ENCODE measurements at places on chromosomes 5 and 9.

DNA sequence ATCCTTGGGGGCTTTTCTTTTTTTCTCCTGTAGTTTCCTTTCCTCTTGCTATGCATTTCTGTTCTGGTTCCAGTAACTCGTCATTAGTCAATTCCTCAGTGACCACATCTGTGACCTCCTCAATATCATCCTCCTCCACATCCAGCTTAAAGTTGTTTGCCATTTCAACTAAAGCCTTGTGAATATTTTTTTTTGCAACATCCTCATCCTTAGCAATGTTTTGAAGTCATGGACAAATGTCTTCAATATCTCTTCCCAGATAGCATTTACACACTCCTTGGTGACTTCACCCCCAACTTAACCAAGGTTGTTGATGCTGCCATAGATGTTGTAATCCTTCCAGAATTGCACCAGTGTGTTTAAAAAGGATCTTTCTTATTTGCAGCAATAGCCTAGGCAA, 14.7 kb upstream of the ADRB2 start:
- DNase-seq = no peak

GRCh38 chr9:128912270-128912853, 8.4 kb upstream of the PHYHD1 start:
- no peak for DNase-seq

DNA sequence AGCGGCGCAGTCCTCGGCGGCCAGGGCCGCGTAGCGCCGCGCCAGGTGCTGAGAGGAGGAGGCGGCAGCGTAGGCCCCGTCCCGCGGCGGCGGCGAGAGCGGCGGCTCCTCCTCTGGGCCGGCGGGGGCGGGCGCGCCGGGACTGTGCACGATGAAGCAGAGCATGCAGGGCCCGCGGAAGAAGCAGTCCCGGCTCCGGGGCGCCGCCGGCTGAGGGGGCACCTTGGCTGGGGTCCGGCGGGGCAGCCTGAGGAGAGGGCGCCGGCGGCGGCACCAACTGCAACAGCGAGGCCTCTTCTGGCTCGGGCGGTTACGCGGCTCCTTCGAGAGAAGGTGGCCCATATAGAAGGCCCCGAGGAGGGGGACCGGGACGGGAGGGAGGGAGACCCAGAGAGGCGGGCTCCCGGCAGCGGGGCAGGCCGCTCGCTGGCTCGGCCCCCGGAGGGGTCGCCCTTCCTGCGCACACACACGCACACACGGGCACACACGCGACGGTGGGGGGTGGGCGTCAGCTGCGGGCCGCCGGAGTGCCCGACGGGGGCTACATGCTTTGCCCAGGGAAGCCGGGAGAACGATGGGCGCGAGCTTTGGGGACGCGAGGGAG, 446 bp downstream of the FBXL17 start:
- DNase-seq = peak; percentile 86

GRCh38 chr9:132857616-132858342, 20.3 kb downstream of the AK8 start:
- no peak for DNase-seq

DNA sequence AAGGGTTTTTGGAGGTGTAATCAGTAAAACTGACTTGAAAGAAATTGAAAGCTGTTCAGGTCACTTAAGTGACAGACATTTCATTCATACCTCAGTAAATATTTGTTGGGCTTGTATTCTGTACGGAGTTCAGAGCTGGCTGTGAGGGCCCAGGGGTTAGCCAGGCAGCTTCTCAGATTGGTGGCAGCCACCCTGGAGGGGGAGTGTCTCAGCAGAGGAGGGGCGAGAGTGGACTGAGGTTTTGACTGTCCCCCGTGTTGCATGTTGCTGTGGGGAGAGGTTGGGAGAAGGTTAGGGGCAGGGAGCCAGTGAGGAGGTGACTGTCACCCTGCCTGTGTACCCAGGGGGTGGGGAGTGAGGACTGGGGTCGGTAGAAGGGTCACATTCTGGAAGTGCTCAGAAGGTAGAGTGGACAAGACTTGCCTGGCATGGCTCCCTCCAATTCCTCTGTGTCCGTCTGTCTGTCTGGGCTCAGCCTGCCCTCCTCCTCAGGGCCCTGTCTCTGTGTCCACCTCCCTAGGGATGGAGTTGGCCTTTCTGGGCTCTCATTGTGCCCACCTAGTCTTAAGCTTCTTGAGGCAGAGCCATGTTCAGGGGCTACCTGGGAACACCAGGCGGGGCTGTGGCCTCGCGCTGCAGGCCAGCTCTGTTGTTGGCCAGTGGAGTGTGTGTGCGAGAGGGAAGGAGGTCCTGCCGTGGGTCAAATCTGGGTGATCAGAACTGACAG, 4.4 kb downstream of the PHF2 start:
- DNase-seq = peak; percentile 64

GRCh38 chr5:79349047-79349446, 113.1 kb downstream of the JMY start:
- no peak for DNase-seq

- DNase-seq = no peak
These were observed 155.1 kb downstream of the CCDC192 start for GRCh38 chr5:127858116-127858784.

DNA sequence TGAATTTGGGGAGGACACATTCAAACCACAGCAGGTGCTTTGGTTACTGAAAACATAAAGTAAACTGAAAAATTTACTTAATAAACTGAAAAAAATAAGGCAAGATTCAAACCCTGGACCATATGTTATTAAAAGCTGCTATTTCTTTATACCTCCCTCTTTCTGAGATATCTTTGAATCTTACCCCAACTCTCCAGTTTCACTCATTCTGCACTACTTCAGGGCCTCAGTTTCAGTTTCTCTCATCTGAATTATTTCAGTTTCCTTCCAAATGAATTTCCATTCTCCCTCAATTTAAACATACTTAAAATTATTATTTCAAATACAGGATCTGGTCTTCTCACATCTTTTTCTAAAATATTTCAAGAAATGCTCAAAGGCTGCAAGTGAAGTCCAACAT, 4.9 kb upstream of the OXCT1 start:
- DNase-seq = no peak

DNA sequence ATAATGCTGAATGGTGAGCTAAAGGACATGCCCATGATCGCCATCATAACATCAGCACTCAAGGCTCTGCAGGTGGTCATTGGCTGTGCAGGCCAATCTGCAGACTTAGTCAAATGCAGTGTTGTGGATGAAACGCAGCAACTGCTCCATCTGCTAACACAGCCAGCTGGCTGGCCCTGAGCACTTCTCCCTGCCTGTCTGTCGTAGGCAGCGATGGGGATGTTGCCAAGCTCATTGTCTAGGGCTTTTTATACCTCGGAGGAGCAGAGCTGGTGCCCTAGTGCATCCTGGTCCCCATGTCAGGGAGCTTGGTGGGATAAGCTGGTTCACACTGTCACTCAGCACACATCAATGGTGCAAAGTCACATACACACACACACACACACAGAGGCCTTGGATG, 189.4 kb downstream of the TENT4A start:
- no peak for DNase-seq

DNA sequence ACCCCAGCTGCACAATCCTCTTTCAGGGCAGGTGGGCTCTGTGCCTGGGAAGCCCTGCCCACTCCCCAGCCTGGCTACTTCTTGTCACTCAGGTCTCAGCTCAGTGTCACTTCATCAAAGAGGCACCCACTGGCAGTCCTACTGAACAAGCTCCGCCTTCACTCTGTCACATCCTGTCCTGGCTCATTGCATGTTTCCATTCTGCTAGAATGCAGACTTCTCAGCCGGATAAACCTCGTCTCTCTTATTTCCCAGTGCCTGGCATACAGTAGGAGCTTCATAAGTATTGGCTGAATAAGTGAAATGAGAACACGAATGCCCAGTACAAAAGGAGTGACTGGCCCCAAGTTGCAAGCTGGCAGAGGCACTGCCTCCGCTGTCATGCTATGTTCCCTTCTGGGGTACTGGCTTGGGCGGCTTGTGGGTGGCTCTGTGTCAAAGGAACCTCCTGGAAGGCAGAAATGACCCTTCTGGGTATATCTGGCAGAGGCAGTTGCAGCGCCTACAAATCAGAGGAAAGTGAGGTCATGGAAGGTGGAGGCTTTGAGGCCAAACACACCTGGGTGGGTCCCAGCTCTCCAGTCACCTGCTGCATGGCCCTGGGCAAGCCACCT, 98.3 kb upstream of the PHYKPL start:
- no peak for DNase-seq

GRCh38 chr9:20473515-20474013, 148.7 kb downstream of the MLLT3 start:
- no peak for DNase-seq

- DNase-seq = no peak
These were observed 5.1 kb downstream of the TYRP1 start for GRCh38 chr9:12698266-12698665.

DNA sequence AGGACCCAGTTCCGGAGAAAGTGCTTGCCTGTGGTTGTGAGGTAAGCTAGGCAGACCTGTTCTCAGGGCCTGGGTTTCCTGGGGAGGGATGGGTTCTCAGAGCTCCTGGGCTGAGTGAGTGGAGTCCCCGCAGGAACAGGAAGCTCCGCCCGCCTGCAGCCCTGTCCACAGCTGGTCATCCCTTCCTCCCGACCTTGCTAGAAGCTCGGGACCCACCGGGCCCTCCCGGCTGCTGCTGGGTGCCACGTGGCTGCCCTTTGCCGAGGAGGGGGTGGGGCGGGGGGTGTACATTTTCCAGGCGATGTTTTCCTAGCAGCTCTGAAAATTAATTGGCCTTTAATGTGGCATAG, 198.1 kb downstream of the C9orf50 start:
- DNase-seq = no peak

DNA sequence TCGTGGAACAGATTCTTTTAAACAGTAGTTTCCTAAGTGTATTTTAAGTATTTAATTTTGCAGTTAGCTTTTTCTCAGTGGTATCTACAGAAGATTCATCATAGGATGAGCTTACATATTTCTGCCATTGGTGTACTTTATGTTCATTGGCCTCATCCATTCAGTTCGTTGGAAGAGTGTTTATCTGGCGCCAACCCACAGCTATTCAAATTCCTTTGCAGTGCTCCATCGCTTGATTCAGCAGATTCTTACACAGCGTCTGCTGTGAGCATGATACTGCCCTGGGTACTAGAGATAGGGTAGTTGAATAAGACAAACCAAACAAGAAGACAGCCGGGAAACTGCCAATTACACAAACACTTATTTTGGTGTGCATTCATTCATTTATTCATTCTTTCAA, 55.1 kb downstream of the NUP214 start:
- no peak for DNase-seq

DNA sequence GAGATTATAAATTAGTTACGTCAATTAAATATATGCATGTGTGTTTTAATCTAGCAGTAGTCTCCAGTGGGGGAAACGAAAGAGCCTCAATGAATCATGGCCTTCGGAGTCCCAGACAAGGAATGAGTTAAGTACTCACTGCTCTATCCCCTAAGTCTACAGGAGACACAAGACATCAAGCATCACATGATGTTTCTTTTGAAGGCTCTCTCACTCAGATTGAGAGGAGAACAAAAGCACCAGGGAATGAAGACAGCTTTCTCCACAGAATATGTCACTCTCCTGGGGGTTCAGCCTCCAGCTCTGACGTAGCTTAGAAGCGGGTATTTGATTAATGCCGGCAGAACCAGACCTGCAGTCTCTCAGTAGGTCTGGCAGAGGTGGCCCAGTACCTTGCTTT, 381.4 kb downstream of the ACTL7B start:
- DNase-seq = no peak
